AG09309 (cell line): ENCODE measurements at places on chromosomes 1 and 21.

GRCh38 chr1:51907079-51907702 lies 28.7 kb upstream of the NRDC start:
- DNase-seq, result no peak

- DNase-seq, result peak; percentile 69
These were observed 39.9 kb upstream of the ABCA4 start for GRCh38 chr1:94160811-94161210.

GRCh38 chr1:78070210-78070609 lies 24.4 kb downstream of the GIPC2 start:
- no peak for DNase-seq

- DNase-seq, result no peak
These were observed 3.9 kb upstream of the AJAP1 start for GRCh38 chr1:4650481-4650880.

GRCh38 chr1:34896612-34897011 lies 32.8 kb downstream of the DLGAP3 start:
- no peak for DNase-seq

- no peak for DNase-seq
These were observed 884 bp downstream of the LHX4 start for GRCh38 chr1:180230791-180231505.

DNA sequence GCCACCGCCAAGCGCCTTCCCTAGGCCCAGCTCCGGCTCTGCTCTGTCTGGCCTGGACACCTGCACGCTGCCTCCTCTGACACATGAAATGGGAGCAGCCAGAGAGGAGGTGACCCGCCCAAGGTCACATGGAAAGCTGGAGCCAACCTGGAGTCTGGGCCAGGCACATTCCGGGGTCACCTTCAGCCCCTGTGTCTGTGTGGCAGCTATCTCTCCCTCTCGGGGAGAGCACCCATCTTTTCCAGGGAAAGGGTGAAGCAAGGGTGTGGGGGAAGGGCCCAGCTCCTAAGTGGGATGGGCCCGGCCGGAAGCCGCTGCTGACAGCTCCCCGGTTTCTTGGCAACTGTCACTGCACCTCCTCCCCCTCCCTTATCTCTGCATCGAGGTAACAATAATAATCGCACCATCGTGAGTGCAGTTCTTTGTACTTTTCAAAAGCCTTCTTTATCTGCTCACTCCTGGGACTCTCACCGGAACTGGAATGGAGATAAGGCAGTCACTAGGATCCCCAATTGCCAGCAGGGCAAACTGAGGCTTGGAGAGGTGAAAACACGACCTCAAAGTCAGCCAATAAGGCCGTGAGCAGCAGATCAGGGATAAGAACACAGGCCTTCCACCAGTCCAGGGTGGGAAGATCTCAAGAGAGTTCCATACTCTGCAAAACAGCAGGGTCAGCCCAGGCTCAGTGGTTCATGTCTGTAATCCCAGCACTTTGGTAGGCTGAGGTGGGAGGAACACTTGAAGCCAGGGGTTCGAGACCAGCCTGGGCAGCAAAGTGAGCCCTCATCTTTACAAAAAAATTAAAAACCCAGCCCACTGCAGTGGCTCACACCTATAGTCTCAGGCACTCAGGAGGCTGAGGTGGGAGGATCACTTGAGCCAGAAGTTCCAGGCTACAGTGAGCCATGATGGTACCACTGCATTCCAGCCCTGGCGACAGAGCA lies 36.9 kb downstream of the RAP1GAP start:
- DNase-seq, result no peak

- no peak for DNase-seq
These were observed 689 bp upstream of the ZNF644 start for GRCh38 chr1:91022518-91022929.

- DNase-seq, result no peak
These were observed 363.0 kb downstream of the PTBP2 start for GRCh38 chr1:97084546-97084945.

DNA sequence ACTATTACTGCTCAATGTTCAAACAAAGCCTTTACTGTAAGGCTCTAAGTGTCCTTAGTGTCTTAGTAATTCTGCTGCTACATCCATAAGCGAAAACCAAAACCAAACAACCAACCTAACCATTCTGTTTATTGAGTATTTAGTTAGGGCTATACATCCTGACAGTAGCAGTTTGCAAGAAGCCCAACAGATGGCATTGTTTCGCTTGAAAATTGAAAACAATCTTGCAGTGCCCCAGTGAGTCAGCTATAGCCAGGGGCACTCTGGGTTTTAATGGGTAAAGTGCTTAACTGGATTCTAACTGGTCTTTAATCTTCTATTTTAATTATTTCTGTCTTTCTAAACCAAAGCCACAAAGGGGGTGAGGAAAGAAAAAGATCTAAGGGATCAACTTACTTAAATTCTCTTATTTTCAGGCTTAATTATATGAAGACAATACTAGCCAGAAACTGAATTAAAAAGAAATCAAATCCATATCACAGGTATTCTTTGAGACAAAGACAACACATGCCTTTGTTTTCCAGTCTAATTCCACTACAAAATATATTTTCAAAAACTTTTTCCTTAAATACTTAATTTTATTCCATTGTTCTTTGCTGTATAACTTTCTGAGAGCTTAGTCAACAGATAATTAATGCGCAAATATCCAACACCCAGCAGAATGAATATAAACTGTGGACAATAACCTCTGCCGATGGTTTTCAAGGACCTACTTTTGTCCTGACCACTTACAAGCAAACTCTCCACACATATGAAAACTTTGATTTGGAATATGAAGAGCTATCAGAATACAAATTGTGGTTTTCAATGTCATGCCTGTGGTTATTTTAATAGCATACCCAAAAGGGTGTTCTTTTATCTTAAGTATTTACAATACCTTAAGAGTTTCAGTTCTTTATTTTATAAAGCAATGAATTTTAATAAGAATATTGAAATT lies 15.2 kb downstream of the POGZ start:
- DNase-seq, result peak; percentile 63

DNA sequence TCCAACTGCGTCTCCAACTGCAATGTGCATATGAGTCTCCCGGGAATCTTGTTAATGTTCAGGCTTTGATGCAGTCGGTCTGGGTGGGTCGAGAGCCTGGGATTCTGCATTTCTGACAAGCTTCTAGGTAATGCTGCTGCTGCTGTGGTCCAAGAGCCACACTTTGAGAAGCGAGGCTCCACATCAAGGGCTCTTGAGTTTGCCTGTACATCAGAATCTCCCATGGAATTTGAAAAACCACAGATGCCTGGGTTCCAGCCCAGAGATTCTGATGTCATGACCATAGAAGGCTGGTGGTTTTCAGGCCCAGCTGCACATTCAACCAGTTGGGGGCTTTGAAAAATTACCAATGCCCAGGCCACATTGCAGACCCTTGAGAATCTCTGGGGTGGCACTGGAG lies 93.9 kb upstream of the TARDBP start:
- DNase-seq, result peak; percentile 17

GRCh38 chr21:33916200-33916567 lies 580 bp upstream of the ATP5PO start:
- no peak for DNase-seq

GRCh38 chr1:40932006-40932405 lies 47.5 kb upstream of the CTPS1 start:
- no peak for DNase-seq

GRCh38 chr1:105793536-105794146 lies 1262.8 kb upstream of the PRMT6 start:
- no peak for DNase-seq

DNA sequence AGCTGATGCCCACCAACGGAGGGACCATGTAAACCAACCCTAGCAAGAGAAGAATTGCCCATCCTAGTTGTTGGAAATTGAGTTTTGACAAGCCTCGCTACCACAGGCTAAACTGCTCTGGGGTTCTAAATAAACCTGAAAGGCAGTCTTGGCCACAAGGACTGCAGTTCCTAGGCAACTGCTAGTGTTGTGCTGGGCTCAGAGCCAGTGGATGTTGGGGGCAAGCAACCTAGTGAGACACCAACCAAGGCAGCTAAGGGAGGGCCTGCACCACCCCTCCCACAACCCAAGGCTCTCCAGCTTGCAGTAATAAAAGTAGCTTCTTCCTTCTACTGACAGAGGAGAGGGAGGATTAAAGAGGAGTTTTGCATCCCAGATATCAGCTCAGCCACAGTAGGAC lies 102.4 kb upstream of the PKN2 start:
- DNase-seq, result no peak

DNA sequence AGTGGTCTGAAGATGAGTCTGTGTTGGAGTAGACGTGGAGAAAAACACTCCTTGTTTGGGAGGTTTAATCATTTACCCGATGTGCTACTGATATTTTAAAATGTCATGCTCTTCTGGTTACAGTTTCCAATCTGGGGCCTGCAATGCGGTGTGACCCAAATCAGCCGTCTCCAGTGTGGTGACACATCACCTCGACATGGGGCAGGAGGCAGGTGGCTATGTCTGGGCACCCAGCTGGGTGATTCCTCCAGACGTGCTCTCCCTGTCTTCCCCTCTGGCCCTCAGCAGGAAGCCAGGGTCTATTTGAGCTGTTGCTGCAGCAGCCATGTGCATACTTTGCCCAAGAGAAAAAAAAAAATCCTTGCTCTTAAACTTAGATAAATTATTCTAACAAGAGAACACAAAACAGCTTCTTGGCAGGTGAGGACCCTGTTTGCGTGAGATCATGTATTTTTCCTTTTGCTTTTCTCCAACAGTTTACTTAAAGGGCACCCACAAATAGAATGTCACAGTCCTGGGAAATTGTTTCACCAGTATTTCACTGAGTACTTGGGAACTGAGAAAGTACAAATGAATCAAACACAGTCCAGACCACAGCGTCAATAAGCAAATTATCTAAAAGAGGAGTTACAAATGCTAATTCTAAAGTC lies 38.9 kb upstream of the MAP10 start:
- no peak for DNase-seq

DNA sequence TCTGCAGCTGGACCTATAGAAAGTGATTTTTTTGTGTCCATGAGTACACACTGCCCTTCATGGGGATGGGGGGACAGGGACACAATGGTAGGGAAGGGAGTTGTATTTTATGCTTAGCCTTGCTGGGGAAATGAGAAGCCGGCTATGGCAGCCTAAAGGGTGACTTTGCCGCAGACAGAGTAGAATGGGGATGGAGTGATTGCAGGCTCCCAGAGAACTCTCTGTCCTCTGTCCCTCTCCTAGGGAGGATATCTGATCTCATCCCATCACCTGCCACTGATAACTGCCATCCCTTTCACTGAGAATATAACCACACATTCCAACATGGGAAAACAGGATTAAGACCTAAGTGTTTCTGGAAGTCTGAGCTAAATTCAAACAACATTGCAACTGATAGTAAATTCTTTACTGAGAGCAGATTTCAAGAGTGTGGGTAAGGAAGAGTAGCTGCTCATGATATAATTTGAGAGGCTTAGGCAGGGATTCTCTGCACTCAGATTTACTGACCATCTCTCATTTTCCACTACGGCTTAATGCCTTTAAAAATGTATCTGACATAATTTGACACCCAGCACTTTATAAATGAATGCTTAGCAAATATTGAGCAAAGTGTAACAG lies 13.9 kb downstream of the SH2D1B start:
- no peak for DNase-seq
